Neuronal stem cell (in vitro differentiated cells): ENCODE measurements at places on chromosomes 12 and 14.

DNA sequence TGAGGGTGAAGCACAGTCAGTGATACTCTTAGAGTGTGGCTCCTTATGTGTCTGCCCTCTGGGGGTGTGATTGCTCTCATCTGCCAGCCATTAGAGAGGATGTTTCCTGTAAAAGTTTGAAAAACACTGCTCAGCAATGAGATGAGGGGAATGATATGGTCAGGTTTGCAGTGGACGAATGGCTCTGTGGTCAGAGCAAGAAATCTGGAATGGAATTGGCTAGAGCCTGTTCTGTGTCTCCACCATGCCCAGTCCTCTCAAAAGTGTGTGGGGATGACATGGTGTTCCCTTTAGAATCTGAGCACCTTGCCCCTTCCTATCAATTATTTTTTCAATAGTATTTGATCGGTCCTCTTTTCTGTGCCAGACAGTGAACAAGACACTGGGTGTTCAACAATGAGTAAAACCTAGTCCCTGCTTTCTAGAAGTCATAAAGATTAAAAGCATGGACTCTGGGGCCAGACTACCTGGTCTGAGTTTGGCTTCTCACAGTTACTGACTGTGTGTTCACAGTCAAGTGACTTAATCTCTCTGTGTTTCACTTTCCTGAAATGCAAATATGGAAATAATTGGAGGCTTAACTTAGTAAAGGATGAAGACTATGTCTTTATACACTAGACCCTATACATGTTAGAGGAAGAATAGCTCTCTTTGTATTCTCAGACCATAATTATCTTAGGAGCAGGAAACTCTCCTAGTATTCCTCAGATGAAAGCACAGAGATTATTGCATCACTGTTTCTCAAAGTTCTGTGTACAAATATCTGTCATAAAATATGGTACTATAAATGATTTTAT lies 1.6 kb downstream of the ACSS3 start:
- DNase-seq: no peak

DNA sequence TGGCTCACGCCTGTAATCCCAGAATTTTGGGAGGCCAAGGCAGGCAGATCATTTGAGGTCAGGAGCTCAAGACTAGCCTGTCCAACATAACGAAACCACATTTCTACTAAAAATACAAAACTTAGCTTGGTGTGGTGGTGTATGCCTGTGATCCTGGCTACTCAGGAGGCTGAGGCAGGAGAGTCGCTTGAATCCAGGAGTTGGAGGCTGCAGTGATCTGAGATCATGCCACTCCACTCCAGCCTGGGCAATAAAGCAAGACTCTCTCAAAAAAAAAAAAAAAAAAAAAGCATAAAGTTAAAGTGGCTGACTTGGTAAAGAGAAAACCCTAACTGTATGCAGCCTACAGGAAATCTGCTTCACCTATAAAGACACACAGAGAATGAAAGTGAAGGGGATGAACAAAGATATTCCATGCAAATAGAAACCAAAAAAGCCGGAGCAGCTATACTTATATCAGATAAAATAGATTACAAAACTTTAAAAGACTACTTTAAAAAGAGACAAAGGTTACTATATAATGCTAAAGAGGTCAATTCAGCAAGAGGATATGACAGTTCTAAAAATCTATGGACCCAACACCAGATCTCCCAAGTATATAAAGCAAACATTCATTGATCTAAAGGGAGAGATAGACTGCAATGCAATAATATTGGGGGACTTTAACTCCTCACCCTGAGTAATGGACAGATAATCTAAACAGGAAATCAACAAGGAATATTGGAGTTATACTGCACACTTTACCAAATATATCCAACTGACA lies 4.1 kb downstream of the CLEC2B start:
- no peak for DNase-seq

- no peak for DNase-seq
Observed at GRCh38 chr14:101877766-101878165, 86.6 kb upstream of the DYNC1H1 start.

GRCh38 chr14:47785058-47785457 lies 109.7 kb upstream of the MDGA2 start:
- DNase-seq: no peak
